ENCODE measurements at places on chromosomes 13 and 19.

DNA sequence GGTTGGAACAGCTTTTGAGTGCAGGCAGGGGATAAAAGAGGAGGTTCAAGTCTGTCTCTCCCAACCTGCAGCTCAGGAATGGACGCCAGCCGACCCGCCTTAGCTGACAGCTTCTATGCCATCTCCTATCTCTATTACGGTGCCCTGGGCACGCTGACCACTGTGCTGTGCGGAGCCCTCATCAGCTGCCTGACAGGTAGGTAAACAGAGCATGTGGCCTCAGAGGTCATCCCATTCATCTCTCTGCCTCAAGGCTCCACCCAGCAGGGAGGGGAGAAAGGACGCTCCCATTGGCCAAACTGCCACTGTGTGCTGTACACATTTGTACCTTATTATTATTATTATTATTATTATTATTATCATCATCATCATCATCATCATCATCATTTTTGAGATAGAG lies 16.5 kb downstream of the SLC5A5 start:
- DNase-seq = no peak

DNA sequence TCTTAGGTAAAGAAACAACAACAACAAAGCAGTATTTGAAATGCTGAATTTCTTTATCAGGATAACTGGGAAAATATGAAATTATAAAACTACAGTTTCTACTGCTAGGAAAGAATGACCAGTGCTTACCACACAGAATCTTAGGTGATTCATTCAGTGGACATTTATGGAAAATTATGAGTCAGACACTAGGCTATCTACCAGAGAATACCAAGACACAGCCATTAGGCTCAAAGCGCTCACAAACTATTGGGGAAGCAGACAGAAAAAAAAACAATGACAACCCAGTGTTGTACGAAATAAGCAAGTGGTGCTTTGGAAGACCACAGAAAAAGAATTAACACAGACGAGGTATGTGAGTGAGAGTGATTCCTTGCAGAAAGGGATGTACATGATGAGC lies 1019.5 kb downstream of the PCDH9 start:
- DNase-seq = no peak

DNA sequence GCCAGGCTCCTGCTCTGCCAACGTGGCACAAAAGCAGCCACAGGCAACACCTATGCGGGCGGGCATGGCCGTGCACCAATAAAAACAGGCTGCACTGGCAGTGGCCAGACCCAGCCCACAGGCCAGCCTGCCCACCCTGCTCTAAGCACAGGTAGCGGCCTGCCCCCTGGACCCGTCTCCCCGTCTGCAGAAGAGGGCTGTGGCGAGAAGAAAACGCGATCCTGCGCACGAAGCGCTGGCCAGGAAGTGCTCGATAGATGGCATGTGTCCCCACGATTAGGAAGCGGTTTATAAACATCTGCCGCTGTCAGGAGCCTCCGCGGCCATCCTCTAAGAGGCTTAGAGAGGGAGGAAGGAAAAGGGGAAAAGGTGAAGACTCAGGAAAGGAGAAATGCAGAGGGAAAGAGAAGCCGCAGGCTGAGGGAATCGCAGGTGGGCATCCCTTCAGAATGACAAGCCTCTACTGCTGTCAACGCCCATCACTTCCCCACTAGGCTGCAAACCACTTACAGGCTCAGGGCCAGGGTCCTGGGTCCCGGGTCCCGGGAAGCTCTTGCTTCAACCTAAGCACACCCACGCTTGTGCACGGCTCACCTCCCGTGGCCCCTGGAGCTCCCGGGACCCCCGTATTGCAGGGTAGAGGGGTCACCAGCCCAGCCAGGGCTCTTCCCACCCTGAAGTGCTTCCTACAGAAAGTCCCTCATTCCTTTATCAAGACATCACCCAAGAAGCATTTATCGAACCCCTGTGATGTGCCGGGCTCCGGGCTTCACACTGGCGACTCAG lies 10.5 kb downstream of the MLLT1 start:
- DNase-seq = no peak

DNA sequence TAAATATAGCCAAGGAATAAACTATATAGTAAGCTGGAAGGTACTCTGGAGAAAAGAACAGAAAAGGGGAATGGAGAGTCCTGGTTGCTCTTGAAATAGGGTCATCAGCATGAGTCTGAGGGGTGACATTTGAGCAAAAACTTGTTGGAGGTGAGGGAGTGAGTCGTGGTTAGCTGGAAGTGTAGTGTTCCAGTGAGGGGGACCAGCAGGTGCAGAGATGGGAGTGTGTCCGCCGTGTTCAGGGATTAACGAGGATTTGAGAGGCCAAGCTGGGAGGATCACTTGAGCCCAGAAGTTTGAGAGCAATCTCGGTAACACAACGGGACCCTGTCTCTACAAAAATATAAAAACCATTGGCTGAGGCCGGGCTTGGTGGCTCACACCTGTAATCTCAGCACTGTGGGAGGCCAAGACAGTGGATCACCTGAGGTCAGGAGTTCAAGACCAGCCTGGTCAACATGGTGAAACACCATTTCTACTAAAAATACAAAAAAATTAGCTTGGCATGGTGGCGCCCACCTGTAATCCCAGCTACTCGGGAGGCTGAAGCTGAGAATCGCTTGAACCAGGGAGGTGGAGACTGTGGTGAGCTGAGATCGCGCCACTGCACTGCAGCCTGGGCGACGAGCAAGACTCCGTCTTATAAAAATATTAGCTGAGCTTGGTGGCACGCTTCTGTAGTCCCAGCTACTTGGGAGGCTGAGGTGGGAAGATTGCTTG lies 1.1 kb downstream of the SUPT5H start:
- DNase-seq = no peak

DNA sequence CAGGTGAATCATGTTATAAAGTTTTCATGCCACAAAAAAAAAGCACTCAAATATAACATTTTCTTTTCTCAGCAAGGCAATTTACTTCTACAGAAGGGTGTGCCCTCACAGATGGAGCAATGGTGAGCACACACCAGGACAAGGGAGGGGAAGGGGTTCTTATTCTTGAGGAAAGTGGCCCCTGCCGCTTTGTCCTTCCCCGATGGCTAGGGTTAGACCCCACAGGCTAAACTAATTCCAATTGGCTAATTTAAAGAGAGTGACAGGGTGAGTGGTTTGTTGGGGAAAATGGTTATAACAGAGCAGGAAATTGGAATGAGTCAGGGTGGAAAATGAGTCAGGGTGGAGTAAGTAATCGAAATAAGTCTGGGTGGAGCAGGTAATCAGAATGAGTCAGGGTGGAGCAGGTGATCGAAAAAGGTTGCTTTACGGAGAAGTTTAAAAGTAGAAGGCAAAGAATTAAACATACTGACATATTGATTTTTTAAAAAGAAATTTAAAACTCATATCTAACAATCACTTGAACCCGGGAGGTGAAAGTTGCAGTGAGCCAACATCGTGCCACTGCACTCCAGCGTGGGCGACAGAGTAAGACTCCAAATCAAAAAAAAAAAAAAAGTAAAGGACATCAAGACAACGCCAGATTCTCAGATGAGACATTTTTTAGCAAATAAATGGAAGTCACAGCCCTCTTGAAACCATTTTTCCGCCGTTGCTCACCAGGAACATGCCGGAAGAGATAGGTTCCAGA lies 813 bp downstream of the ZNF562 start:
- peak; percentile 76 for DNase-seq

GRCh38 chr13:85982102-85982501 lies 182.9 kb upstream of the SLITRK6 start:
- DNase-seq = no peak

GRCh38 chr13:36344886-36345437 lies 1.2 kb downstream of the SPART start:
- peak; percentile 10 for DNase-seq

DNA sequence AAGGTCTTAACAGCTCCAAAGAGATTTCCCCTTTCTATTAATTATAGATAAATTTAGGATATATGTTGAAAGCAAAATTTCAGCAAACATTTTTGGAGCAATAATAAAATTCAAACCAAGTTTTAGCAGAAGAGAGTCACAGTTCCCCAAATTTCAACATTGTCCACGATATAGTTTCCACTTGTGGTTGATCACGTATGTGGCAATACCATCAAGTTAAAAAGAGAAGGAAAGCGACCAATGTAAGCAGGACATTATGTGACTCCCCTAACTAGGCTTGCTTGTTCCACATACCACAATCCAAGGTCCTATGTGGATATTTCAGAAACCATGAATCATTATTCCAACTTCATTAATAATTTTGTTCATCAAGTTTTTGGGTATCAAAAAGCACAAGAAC lies 52.8 kb downstream of the ELF1 start:
- no peak for DNase-seq

DNA sequence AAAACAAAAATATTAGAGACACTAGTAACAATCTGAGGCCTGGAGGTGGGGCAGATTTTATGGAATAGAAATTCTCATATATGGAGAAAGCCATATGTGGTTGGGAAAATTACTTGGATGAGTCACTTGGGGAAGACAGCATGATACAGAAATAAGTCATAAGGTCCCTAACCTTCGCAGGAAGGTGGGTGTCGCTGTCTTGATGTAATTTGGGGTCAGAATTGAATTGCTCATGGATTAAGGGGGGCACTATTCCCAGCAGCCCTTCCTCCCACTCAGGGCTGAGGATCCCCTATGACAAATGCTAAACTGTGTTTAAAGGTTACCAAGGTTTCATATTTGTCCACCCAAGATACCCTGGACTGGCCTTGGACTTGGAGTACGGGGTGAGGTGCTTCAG lies 5.0 kb downstream of the RDH8 start:
- DNase-seq = no peak

DNA sequence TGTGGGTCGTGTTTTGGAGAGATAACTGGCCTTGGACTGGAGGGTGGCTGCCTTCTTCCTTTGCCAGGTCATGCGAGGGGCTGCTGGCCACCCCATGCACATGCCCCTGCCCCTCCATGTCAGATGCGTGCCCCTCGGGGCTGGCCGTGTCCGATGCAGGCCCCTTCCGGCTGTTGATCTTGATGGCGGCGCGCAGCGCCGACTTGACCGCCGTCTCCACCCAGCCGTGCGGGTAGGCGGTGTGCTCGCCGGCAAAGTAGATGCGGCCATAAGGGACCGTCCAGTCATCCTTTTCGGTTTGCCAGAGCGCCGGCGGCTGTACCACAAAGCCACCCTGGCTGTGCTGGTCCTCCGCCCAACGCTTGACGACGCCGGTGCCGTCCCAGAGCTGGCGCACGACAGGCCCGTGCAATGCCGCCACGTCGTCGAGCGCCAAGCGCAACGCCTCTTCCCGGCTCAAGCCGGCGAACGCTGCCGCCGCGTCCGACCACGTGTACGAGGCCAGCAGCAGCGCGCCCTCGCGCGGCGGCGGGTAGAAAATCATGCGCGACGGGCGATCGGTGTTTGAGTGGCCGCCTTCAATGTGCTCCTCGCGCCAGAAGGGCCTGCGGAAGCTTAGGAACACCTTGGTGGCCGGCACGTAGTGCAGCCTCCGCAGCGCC lies 6.9 kb downstream of the IL4I1 start:
- peak; percentile 84 for DNase-seq

Measured in activated CD4-positive, alpha-beta T cell treated with anti-CD3 and anti-CD28 coated beads, Interleukin-2, amount 50 U/mL, for 16 hours (primary cell).